ENCODE measurements at places on chromosomes 6 and 20.

DNA sequence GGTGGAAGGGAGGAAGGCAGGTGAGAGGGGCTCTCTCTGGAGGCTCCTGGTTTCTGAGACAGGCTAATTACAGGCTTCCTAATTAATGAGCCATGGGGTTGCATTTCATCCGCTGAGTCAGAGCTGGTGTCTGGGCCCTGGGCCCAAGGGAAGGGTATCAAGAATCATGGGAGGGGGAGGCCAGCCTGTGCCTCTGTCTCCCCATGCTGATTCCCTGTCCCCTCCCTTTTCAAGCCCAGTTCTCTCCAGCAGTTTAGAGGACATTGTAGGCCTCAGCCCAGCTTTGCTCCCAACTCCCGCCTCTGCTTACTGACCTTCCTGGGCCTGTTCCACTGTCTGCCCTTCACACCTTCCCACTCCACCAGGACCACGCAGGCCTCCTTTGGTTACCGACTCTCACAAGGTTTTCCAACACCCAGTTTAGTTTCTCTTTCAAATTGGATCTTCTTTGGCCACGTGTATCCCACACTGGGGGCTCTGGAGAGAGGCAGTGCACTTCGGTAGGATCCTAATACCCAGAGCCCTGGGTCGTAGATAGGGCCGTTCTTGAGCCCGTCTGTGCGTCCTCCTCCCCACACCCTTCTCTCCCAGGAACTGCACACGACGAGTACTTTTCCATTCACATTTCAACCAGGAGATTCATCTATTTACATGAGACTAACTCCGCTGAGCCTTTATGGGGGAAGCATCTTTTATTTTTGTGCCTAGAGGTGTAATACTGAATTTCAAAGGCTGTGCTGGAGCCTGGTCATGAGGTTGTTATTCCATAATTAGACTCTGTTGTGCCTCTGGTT is 18.2 kb upstream of the AVP start:
- DNase-seq = no peak

DNA sequence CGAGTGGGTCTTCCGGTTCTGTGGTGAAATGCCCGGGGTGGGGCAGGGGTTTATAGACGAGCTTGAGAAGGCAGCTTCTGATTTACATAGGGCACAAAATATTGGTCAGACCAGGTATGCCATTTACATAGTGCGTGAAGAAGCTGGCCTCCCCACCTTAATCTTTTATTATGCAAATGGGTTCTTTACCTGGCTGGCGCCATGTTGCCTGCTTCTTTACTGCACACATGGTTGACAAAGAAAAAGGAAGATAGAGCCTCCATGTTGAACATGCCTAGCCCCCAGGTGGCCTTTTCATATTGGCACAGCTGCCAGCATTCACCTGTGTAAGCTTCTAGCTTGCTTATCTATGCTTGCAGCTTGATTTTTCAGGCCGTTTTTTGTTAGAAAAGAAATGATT is 276.2 kb downstream of the PHACTR1 start:
- no peak for DNase-seq

DNA sequence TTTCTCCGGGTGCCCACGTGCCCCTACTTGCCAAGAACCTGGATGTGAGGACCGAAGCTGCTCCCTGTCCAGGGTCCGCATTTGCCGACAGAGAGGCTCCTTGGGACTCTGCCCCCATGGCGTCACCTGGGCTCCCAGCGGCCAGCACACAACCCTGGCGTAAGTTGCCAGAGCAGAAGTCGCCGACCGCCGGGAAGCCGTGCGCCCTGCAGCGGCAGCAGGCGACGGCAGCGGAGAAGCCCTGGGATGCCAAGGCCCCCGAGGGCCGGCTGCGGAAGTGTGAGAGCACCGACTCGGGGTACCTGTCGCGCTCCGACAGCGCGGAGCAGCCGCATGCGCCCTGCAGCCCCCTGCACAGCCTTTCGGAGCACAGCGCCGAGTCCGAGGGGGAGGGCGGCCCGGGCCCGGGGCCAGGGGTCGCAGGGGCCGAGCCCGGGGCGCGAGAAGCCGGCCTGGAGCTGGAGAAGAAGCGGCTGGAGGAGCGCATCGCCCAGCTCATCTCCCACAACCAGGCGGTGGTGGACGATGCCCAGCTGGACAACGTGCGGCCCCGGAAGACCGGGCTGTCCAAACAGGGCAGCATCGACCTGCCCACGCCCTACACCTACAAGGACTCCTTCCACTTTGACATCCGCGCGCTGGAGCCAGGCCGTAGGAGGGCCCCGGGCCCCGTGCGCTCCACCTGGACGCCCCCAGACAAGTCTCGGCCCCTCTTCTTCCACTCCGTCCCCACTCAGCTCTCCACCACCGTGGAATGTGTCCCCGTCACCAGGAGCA is 28.3 kb downstream of the ZNF831 start:
- DNase-seq = no peak

GRCh38 chr20:32238483-32239425 is 31.1 kb downstream of the POFUT1 start:
- no peak for DNase-seq

GRCh38 chr6:79628466-79629288 is 2.5 kb upstream of the SH3BGRL2 start:
- no peak for DNase-seq

All from cerebellar cortex (tissue), 1 donor.